ENCODE measurements at places on chromosomes 1 and 21. TPM values are rescaled to one million over a fixed set of nuclear protein-coding genes. Genes with fewer than 3 reads are reported as not detected.

TMEM79 gene
- 7.5 TPM for total RNA-seq

FABP3 gene
- not detected for total RNA-seq

FCMR gene
- total RNA-seq = 5.1 TPM

CSF3R gene
- not detected for total RNA-seq

PPM1J gene
- total RNA-seq = 1.2 TPM

RBM15 gene
- total RNA-seq = 8.0 TPM

PBX1 gene
- total RNA-seq = 13.5 TPM

BOLA1 gene
- 23.8 TPM for total RNA-seq

CTNNBIP1 gene
- total RNA-seq = 10.7 TPM

SPRR3 gene
- not detected for total RNA-seq

CFHR3 gene
- total RNA-seq = 0.16 TPM

DDX20 gene
- total RNA-seq = 8.7 TPM
